AG04449 (cell line): ENCODE measurements at places on chromosomes 11 and 22.

DNA sequence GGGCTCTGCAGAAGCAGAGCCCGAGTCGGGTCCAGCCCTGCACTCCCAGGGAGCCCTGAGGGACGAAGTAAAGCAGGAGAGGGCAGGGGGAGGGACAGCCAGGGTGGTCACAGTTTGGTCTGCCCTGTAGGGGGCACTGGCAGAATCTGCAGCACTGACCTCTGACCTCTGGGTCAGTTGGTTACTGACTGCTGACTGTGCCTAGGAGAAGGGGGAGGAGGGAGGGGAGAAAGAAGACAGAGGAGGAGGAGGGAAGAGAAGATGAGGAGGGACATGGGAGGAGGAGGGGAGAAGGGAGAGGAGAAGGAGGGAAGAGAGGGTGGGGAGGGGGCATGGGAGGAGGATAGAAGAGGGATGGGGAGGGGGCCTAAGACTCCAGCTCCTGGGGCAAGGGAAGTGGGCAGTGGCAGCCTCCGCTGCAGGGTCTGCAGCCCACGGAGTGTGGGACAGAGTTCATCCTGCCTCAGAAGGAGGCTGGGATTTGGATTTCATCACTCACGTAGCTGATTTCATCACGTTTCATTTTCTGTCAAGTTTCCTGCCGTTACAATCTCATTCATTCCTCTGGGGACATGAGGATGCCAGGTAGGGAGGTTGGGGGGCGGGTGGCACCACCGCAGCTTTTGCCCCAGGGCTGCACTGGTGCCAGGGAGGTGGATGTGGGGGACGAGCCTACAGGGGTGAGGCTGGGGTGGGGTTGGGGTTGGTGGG, 55.2 kb downstream of the FLRT1 start:
- no peak for DNase-seq

GRCh38 chr11:110912437-110912836, 200.2 kb upstream of the ARHGAP20 start:
- no peak for DNase-seq

DNA sequence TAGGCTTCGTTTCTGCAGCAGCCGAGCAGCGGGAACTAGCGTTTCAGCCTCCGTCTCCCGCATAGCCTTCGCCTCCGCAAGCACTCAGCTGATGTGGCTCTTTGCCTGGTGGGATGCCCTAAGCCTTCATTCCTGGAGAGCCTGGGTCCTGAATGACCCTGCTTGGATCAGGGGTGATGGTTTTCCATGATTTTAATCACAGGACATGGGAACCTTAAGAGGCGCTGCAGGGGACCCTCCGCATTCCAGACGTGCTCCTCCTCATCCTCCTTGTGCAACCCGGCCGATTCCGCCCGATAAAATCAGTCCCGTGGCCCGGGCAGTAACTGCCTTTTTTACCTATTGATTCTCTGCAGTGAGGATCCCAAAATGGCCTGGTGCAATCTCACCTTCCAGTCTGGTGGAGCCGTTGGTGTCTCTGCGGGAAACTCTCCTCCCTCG, 8.2 kb downstream of the C11orf21 start:
- DNase-seq, result no peak

DNA sequence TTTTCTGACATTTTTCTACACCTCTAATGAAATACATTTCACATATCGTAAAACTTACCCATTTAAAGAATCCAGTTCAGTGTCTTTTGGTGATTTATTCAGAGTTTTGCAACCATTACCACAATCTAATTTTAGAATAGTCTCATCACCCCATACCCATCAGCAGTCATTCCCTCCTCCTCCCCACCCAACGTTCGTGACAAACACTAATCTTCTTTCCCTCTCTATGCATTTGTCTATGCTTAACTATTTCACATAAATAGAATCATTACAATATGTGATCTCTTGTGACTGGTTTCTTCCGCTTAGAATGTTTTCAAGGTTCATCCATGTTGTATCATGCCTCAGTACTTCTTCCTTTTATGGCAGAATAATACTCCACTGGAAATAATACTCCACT, 9.5 kb downstream of the TTC28 start:
- peak; percentile 63 for DNase-seq

GRCh38 chr11:30346068-30346688, 23.3 kb downstream of the ARL14EP start:
- no peak for DNase-seq

DNA sequence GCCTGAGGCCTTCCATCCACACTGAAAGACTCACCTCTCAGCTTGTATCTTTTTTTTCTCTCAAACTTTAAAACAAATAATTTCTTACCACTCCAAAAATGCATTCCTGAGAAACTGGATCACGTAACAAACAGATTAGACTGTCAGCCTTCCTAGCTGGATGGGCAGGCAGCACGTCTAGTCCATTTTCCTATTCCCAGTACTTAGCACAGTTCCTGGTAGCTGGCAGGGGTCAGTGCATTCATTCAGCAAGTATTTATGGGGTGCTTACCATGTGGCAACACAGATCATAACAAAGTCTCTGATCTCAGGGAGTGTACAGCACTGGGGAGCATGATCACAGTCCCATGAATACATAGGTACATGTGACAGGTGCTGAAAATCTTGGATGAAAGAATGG, 89.6 kb downstream of the UBASH3B start:
- no peak for DNase-seq

DNA sequence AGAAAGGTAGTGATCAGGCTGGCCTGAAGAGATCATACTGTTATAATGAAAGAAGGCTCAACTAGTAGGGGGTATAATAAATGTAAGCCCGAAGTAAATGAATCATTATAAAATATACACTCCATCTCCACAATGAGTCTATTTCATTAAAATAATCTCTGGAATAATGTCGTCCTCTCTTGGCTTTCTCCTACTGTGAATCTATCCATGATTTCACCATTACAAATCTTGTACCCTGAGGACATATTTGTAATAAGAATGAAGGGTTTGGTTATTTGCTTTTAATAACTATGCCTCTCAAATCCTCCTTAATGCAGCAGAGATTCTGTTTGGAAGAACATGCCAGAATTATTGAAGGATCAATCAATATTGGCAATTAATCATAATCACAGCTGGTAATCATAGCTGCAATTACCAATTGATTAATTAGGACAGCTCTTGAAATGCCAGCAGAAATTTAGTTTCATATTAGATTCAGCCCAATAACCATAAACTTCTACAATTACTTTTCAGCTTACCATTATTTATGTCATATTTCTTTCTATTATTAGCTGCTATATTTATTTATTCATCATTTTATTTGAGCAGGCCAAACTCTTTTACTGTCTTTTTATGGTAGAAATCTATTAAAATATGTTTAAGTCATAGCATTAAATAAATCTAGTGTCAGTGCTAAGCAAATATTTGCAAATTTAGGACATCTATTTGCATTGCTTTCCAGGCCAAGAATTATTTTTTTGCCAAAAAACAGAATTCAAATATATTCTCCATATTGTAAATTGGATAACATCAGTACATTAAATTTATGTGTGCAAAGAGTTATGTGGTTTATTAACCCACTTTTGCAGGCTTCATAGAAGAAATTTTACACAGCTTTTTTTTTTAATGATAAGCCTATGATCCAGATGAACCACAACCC, 588.4 kb upstream of the LRRC4C start:
- no peak for DNase-seq

- no peak for DNase-seq
These were observed 650 bp upstream of the NUP50 start for GRCh38 chr22:45163099-45163450.

- DNase-seq, result no peak
These were observed 12.6 kb upstream of the MRPL23 start for GRCh38 chr11:1934335-1935155.

DNA sequence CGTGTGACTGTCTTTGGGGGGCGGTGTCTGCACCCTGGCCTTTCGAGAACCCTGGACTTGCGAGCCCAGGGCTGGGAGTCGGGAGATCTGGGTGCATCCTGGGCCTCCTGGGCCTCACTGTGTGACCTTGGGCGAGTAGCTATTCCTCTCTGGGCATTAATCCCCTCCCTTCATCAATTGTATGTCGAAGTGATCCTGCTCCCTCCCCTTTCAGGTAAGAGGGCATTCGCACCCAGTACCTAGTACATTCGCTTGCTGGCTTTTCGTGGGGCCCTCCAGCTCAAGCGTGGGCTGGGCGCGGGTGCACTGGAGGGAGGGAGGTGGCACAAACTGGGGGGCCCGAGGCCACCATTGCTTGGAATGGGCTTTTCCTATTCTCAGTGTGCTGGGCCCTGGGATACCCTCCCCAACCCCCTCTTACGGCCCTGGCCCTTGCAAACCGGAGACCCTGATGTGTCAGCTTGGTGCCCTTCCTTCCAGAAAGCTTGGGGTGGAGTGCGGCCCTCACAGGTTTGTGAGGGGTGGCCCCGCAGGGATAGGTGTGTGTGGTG, 530 bp downstream of the USP35 start:
- no peak for DNase-seq

GRCh38 chr11:125394296-125394695, 101.8 kb downstream of the FEZ1 start:
- no peak for DNase-seq

- DNase-seq, result no peak
These were observed 36.2 kb upstream of the CD5 start for GRCh38 chr11:61065955-61066638.

DNA sequence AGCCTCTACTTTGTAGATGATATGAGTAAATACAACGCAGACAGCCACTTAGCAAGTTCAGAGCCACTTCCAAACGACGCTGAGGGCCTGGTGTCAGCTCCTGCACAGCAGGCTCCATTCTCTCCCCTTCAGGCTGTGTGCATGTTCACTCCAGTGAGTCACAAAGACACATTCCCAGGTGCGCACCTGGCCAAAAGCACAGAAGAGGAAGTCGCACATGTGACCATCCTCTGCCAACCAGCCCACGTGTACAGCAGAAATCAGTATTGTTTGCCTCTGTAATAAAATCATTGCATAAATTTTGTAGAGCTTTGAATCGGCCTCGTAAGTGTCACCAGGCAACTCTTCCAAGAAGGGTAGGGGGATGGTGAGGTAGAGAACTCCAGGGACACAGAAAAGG, 19.5 kb upstream of the TPH1 start:
- DNase-seq, result no peak

- DNase-seq, result peak; percentile 9
These were observed 296.8 kb downstream of the RAB38 start for GRCh38 chr11:87878373-87878825.
